ENCODE measurements at places on chromosomes 7 and 10. TPM values are rescaled to one million over a fixed set of nuclear protein-coding genes. Genes with fewer than 3 reads are reported as not detected.

OR6B1 gene
- not detected for total RNA-seq

- no peak overlapping the region for H3K27ac ChIP-seq
- H3K36me3 ChIP-seq = no peaks in the 10 kb centered on the region
- peak; percentile 5 for DNase-seq
- H3K27me3 ChIP-seq = peaks cover 28% of the 10 kb centered on the region
Measured at GRCh38 chr10:782751-783648, 93.5 kb upstream of the DIP2C start.

NANOS1 gene
- total RNA-seq = 0.31 TPM

DNA sequence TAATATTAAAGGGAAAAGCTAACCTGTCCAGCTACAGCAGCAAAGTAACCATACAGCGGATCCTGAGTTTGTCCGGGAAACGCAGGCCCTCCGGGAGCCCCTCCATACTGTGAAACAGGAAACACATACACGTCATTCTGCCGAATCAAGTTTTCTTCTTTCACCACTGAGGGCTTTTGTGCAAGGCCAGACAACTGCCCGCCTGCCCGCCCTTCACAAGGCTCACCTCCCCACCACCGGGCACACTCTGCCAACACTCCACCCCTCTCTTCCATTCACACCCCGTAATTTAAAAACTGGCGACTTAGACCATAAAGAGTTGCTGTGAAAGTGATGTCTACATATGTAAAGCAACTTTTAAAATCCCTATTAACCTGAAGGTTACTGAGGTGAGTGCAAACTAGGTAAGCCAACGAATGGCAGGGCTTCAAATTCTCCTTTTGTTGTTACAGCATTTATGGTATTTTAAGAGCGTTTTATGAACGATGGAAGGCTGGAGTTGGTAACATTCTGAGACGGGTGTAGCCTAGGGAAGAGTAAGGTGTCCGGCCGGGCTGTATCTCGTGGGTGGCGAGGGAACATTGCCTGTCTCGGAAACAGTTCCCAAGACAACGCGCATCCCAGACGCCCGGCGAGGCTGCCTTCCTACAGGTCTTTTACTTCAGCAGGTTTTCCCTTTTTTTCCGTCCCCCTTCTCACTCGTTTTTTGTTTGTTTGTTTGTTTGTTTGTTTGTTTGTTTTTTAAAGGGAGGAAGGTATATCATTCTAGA is 817 bp downstream of the SRI start:
- no peaks in the 10 kb centered on the region for H3K27me3 ChIP-seq
- peak; percentile 60 for DNase-seq
- peak overlapping the region; percentile 79 for H3K27ac ChIP-seq

DNA sequence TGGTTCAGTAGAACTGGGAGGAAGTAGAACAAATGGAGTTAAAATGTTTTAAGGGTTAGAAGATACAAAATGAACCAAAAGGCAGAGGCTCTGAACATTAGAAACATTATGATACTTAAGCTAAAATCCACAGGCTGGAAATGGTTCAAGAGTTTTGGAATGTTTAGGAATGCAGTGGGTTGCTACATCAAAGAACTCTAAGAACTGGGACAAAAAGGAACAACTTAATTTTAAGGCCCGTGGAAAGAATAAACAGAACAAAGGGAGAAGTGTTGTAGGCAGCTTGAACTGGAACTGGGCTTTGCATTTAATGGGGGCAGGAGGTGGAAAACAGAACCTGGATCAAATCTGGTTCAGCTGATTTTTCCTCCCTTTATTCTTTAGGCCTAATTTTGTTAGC is 3.5 kb upstream of the C7orf25 start:
- peaks cover 36% of the 10 kb centered on the region for H3K36me3 ChIP-seq
- no peak overlapping the region for H3K4me3 ChIP-seq
- peaks cover 43% of the 10 kb centered on the region for H3K4me1 ChIP-seq
- no peak overlapping the region for H3K27ac ChIP-seq
- H3K27me3 ChIP-seq = no peaks in the 10 kb centered on the region

DNA sequence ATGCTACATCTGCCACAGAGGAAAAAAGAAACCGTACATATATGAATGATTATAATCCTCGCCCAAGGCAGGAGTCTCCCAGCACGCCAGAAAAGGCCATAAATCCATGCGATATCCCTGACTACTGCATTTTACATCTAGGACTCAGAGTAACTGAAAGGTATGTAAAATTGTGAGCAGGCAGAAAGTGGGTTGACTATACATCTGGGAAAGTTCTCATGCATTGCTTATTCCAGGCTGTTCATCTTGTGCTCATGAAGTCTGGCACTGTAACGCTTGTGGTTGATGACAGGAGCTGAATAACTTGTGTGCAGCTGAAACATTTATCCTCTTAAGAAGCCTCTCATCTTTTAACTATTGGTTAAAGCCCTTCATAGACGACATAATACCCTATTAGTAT is 193.4 kb upstream of the STEAP4 start:
- H3K36me3 ChIP-seq = no peaks in the 10 kb centered on the region
- no peak for DNase-seq

DNA sequence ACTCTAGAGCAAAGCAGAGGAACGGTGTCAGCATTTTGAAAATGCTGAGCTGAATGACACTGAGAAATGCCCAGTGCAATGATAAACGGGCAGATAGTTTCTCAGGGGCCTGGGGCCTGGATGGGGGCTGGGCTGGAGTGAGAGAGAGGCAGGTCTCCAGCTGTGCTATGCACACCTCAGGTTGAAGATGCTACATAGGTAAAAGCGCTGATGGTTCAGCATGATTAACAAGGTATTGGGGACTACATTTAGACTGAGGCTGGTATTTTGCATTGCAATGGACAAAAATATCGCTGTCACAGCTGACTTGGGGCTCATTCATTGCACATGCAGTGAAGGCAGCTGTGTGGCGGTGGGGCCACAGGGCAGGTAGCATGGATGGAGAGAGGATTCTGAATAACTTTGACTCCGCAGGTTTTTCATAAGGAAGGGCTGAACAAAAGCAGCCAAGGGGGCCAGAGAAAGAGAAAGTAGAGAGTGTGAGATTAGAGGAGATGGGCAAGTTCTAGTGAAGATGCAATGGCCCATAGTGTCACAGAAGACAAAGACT is 290.8 kb upstream of the ZNF32 start:
- H3K27me3 ChIP-seq = peaks cover 5% of the 10 kb centered on the region
- H3K4me3 ChIP-seq = no peak overlapping the region
- H3K27ac ChIP-seq = no peak overlapping the region

DNA sequence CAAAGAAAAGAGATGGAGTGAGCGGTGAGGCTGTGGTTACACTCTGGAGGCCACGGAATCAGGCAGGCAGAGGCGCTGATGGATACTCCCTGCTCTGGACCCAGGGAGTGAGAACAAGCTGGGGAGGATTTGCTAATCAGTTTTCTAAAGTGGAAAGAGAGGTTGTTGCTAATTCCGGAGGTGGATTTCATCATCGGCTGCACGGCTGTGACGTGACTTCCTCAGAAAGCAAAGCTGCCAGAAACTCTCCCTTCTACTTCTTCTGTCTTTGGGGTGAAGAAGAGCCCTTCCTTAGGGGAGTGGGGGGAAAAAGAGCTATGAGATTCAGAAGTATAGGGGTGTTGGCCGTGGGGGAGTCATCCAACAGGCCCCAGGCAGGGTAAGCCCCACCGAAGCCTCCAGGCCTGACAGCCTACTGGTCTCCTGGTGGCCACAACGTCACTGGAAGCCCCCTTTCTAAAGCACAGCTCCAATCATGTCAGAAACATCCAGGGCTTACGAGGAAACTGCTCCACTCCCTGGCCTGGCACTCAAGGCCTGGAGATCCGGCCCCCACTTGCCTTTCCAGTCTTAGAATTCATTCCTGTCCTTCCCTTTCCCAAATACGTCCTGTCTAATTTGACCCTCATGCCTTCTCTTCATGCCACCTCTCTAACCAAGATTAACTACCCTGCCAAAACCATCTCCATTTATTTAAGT is 114.5 kb downstream of the HIP1 start:
- peaks cover 5% of the 10 kb centered on the region for H3K36me3 ChIP-seq
- no peaks in the 10 kb centered on the region for H3K27me3 ChIP-seq
- H3K4me3 ChIP-seq = no peak overlapping the region
- no peak overlapping the region for H3K27ac ChIP-seq
- DNase-seq = no peak

DNA sequence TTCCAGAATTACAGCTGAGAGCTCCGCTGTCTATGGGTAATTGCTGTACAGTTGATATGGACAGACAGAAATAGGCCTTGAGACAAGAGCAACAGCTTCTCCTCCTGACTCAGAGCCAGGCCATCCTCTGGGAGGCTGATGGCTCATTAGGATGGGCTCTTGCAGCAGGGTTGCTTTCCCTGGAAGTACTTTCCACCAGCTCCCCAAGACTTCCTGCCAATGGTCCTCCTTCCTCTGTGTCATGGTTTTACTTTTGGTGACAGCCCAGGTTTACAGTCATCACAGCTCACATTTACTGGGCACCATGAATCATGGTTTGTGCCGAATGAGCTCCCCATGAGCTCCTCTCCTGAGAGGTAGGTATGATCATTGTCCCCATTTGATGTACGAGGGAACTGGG is 131.8 kb downstream of the HECW1 start:
- peaks cover 10% of the 10 kb centered on the region for H3K27me3 ChIP-seq
- no peaks in the 10 kb centered on the region for H3K36me3 ChIP-seq
- H3K4me1 ChIP-seq = no peaks in the 10 kb centered on the region
- DNase-seq = peak; percentile 9
- H3K27ac ChIP-seq = no peak overlapping the region
- H3K4me3 ChIP-seq = no peak overlapping the region

KLF14 gene
- not detected for total RNA-seq

GRCh38 chr10:132319853-132320653 is 11.9 kb upstream of the LRRC27 start:
- peak overlapping the region; percentile 1 for H3K4me3 ChIP-seq
- peaks cover 6% of the 10 kb centered on the region for H3K36me3 ChIP-seq
- H3K27ac ChIP-seq = peak overlapping the region; percentile 18
- peaks cover 22% of the 10 kb centered on the region for H3K4me1 ChIP-seq
- no peaks in the 10 kb centered on the region for H3K27me3 ChIP-seq

- no peak overlapping the region for H3K4me3 ChIP-seq
- H3K27ac ChIP-seq = no peak overlapping the region
- DNase-seq = no peak
- H3K27me3 ChIP-seq = peaks cover 3% of the 10 kb centered on the region
- H3K4me1 ChIP-seq = no peaks in the 10 kb centered on the region
- no peaks in the 10 kb centered on the region for H3K36me3 ChIP-seq
Measured at GRCh38 chr7:158299607-158300006, 288.0 kb downstream of the PTPRN2 start.

- no peak for DNase-seq
- no peaks in the 10 kb centered on the region for H3K4me1 ChIP-seq
- H3K4me3 ChIP-seq = no peak overlapping the region
Measured at GRCh38 chr10:34835908-34836508, 20.9 kb upstream of the PARD3 start.

All from activated CD4-positive, alpha-beta memory T cell treated with anti-CD3 and anti-CD28 coated beads for 36 hours (primary cell).